ENCODE measurements at places on chromosomes 7 and 10.

DNA sequence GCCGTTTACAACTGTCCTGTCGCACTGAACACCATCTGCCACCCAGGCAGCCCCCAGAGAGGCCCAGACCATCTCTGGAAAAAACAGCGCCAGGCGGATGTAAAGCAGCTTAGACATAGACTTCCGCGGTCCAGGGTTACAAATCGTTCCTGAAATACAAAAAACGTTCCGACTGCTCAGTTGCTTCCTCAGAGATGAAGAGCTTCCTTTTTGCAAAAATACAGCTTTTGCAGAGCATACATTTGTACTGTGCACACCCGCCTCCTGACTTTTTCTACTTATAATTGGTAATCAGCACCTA lies 11.4 kb downstream of the DAGLB start:
- DNase-seq: no peak

- DNase-seq: no peak
Observed at GRCh38 chr10:130362308-130362761, 226.1 kb downstream of the GLRX3 start.

GRCh38 chr10:103120977-103121735 lies 71.9 kb downstream of the NT5C2 start:
- no peak for DNase-seq

- peak; percentile 77 for DNase-seq
Observed at GRCh38 chr7:27994639-27995038, 186.0 kb downstream of the JAZF1 start.

- no peak for DNase-seq
Observed at GRCh38 chr7:64610997-64611396, 48.1 kb upstream of the ZNF680 start.

- DNase-seq: no peak
Observed at GRCh38 chr10:16436367-16436757, 448 bp upstream of the PTER start.

DNA sequence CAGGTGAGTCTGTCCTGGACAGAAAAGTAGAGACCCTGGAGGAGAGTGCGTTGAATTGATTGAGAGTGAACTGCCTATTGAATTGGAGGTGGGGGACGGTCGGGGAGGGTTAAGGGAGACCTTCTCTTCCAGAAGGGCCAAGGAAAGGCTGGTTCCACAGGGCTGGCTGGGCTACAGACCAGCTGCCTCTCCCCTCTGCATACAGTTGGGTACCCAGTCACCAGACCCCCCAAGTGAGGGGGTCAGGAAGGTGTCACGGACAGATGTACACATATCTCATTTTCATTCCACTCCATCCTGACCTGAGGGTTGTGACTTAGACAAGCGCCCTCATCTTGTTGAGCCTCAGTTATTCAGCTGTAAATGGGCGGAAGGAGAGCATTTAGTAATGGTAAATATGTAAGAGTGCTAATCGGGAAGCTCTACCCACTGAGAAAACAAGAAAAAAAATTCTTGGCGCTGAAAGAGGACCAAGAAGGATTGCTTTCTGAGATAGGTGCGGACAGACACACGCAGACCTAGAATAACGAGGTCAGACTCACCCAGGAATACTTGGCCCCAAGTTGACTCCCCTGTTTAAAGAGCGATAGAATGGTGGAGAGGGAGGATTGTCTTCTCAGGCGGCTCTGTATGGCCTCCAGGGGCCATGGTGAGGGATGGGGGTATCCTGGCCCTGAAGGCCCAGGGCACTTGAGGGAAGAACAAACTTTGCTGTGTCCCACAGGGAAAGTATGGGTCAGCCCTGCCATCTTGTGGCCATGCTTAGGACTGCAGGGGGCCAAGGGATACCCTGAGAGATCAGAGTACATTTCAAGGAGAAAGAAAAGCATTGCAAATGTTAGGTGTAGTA lies 7.2 kb upstream of the MBL2 start:
- no peak for DNase-seq

- DNase-seq: no peak
Observed at GRCh38 chr7:102463841-102464576, 654 bp downstream of the ALKBH4 start.
